ENCODE measurements at places on chromosomes 5 and 9.
A peak's percentile ranks its signal among the peaks of the same experiment; 100 is the strongest.

DNA sequence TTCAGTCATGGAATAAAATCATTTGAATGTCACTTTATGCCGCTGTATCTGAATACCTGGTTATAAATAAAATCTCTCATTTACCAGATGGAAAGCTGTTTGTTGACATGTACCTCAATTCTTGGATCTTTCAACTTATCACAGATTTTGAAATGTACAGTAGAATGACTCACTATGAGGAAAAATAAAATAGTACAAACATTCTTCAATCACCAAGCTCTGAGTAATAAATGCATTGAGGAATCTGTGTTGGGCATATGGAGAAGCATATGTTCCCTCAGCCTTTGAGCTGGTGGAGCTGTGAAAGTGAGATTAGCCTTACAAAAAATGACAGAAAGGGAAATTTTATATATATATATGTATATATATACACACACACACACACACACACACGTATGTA lies 175.4 kb downstream of the KIAA0825 start:
- H3K27ac ChIP-seq = no peak overlapping the region
- no peaks in the 10 kb centered on the region for H3K27me3 ChIP-seq
- H3K4me3 ChIP-seq = no peak overlapping the region
- peaks cover 5% of the 10 kb centered on the region for H3K4me1 ChIP-seq
- no peak for DNase-seq

GRCh38 chr9:22216730-22217172 lies 207.6 kb upstream of the CDKN2B start:
- no peaks in the 10 kb centered on the region for H3K4me1 ChIP-seq
- H3K4me3 ChIP-seq = no peak overlapping the region
- DNase-seq = no peak
- H3K27ac ChIP-seq = no peak overlapping the region
- H3K36me3 ChIP-seq = no peaks in the 10 kb centered on the region

- H3K36me3 ChIP-seq = peaks cover 4% of the 10 kb centered on the region
- DNase-seq = no peak
- no peak overlapping the region for H3K27ac ChIP-seq
Observed at GRCh38 chr9:37990404-37991015, 78.5 kb downstream of the SHB start.

- peaks cover 43% of the 10 kb centered on the region for H3K36me3 ChIP-seq
- DNase-seq = no peak
- H3K27me3 ChIP-seq = no peaks in the 10 kb centered on the region
- H3K4me1 ChIP-seq = no peaks in the 10 kb centered on the region
- no peak overlapping the region for H3K27ac ChIP-seq
Observed at GRCh38 chr9:6506571-6506970, 93.6 kb downstream of the UHRF2 start.

GRCh38 chr9:34996181-34996904 lies 6.8 kb downstream of the DNAJB5 start:
- peaks cover 22% of the 10 kb centered on the region for H3K4me1 ChIP-seq
- peak overlapping the region; percentile 26 for H3K4me3 ChIP-seq
- H3K36me3 ChIP-seq = peaks cover 8% of the 10 kb centered on the region

- peaks cover 13% of the 10 kb centered on the region for H3K36me3 ChIP-seq
- H3K4me3 ChIP-seq = no peak overlapping the region
- H3K4me1 ChIP-seq = no peaks in the 10 kb centered on the region
- DNase-seq = no peak
- H3K27me3 ChIP-seq = no peaks in the 10 kb centered on the region
- no peak overlapping the region for H3K27ac ChIP-seq
Observed at GRCh38 chr9:32394381-32395049, 10.1 kb downstream of the ACO1 start.

DNA sequence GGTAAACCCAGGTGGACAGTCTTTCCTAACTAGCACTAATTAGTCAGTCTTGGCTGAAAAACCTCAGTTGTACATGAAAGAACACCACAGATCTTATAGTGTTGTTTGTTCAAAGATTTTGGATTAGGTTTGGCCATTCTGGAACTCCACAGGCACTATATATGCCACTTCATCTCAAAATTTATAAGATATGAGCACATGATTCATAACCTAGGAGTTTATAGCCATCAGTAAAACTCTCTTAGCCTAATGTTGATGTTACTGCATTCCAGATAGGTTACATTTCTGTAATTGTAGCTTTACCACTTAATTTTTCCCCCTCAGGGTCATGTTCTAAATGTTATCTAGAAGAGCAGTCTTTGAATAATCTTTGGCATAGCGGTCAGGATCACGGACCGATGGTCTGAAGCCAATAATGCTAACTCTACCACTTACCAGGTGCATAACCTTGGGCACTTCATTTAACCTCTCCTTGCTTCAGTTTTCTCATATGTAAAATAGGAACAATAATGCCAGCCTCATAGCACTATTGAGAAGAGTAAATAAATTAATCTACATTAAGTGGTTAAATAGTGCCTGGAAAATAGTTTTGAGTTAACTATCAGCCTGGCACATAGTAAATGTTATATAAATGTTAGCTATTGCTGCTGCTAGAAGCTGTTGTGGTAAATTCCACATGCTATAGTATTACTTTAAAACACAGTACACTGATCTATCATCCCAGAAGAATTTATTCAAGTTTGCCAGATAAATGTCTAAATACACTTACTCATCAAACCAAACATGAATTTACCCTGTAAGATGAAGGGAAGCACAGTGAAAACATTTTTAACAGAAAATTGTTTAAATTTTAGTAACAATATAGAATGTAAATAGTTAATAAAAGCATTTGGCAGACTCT lies 743.9 kb downstream of the NR2F1-AS1 start:
- H3K27me3 ChIP-seq = peaks cover 4% of the 10 kb centered on the region
- no peak overlapping the region for H3K27ac ChIP-seq
- H3K4me3 ChIP-seq = no peak overlapping the region
- DNase-seq = no peak
- no peaks in the 10 kb centered on the region for H3K36me3 ChIP-seq

- no peak for DNase-seq
- H3K27me3 ChIP-seq = no peaks in the 10 kb centered on the region
- peak overlapping the region; percentile 42 for H3K27ac ChIP-seq
- H3K4me1 ChIP-seq = peaks cover 26% of the 10 kb centered on the region
- H3K36me3 ChIP-seq = no peaks in the 10 kb centered on the region
Observed at GRCh38 chr9:119009249-119009648, 360.0 kb downstream of the BRINP1 start.

- no peak overlapping the region for H3K27ac ChIP-seq
- peaks cover 4% of the 10 kb centered on the region for H3K36me3 ChIP-seq
- DNase-seq = no peak
- H3K4me3 ChIP-seq = no peak overlapping the region
Observed at GRCh38 chr9:133778336-133779013, 40.3 kb upstream of the SARDH start.

GRCh38 chr5:76445830-76446229 lies 42.7 kb downstream of the IQGAP2 start:
- no peaks in the 10 kb centered on the region for H3K36me3 ChIP-seq
- no peak overlapping the region for H3K27ac ChIP-seq
- H3K4me1 ChIP-seq = no peaks in the 10 kb centered on the region

- peaks cover 6% of the 10 kb centered on the region for H3K36me3 ChIP-seq
- no peak overlapping the region for H3K4me3 ChIP-seq
- peak overlapping the region; percentile 79 for H3K27ac ChIP-seq
- DNase-seq = no peak
- H3K4me1 ChIP-seq = peaks cover 33% of the 10 kb centered on the region
- H3K27me3 ChIP-seq = no peaks in the 10 kb centered on the region
Observed at GRCh38 chr9:129145316-129145715, 32.7 kb downstream of the IER5L start.

DNA sequence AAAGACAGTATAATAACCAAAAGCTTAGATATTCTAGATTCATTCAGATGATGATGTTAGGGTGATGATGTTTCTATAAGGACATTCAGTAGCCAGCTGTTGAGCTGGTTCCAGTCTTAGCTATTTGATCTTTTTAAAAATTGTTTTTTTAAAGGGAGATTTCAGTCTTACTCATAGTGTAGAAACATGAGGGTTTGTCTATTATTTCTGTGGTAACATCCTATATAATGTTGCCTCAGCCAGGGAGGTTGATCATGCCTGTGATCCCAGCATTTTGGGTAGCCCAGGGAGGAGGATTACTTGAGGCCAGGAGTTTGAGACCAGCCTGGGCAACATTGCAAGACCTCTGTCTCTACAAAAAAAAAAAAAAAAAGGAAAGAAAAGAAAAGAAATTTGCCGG lies 167.8 kb downstream of the DOCK2 start:
- no peaks in the 10 kb centered on the region for H3K36me3 ChIP-seq
- H3K4me3 ChIP-seq = no peak overlapping the region
- H3K4me1 ChIP-seq = peaks cover 24% of the 10 kb centered on the region

GRCh38 chr5:116379306-116379705 lies 195.3 kb downstream of the SEMA6A start:
- DNase-seq = no peak
- no peaks in the 10 kb centered on the region for H3K27me3 ChIP-seq
- peaks cover 39% of the 10 kb centered on the region for H3K4me1 ChIP-seq
- no peak overlapping the region for H3K4me3 ChIP-seq
- H3K27ac ChIP-seq = no peak overlapping the region

- H3K4me3 ChIP-seq = no peak overlapping the region
- H3K27ac ChIP-seq = no peak overlapping the region
- H3K27me3 ChIP-seq = peaks cover 8% of the 10 kb centered on the region
- no peak for DNase-seq
- no peaks in the 10 kb centered on the region for H3K36me3 ChIP-seq
- peaks cover 8% of the 10 kb centered on the region for H3K4me1 ChIP-seq
Observed at GRCh38 chr9:133551446-133551845, 16.9 kb downstream of the ADAMTSL2 start.

GRCh38 chr9:81693671-81694378 lies 4.5 kb upstream of the TLE1 start:
- peaks cover 14% of the 10 kb centered on the region for H3K27me3 ChIP-seq
- DNase-seq = no peak
- peaks cover 40% of the 10 kb centered on the region for H3K4me1 ChIP-seq
- peak overlapping the region; percentile 36 for H3K27ac ChIP-seq

DNA sequence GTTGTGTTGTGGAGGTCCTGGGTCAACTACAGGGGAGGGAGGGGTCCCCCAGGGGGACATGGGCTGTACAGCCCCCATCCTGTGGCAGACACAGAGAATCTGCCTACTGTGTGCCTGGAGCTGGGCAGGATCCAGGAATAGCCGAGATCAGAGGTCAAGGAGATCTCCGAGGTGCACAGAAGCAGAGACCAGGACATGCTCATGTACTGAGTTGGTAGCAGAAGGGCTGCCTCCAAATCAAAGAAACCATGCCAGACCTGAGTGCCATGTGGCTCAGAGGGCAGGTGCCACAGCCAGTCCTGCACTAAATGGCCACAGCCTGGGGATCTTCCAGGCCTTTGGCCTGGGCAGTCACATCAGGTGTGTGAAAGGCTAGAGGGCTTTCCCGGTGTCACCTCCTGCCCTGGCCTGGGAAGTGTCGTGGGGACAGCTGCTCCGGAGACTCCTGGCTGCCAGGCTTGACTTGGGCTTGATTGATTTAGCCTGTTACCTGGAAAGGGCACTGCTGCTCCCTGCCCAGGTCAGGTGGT lies 27.8 kb downstream of the GSN start:
- H3K36me3 ChIP-seq = no peaks in the 10 kb centered on the region
- H3K27ac ChIP-seq = no peak overlapping the region
- peaks cover 10% of the 10 kb centered on the region for H3K27me3 ChIP-seq
- no peak overlapping the region for H3K4me3 ChIP-seq
- no peak for DNase-seq
- H3K4me1 ChIP-seq = peaks cover 39% of the 10 kb centered on the region

- peaks cover 10% of the 10 kb centered on the region for H3K36me3 ChIP-seq
- no peak overlapping the region for H3K4me3 ChIP-seq
- H3K27ac ChIP-seq = no peak overlapping the region
- H3K27me3 ChIP-seq = no peaks in the 10 kb centered on the region
Observed at GRCh38 chr9:127651697-127652610, 39.9 kb downstream of the STXBP1 start.

GRCh38 chr9:130114741-130115140 lies 57.5 kb upstream of the NCS1 start:
- no peaks in the 10 kb centered on the region for H3K27me3 ChIP-seq
- H3K4me3 ChIP-seq = no peak overlapping the region
- H3K4me1 ChIP-seq = peaks cover 7% of the 10 kb centered on the region

DNA sequence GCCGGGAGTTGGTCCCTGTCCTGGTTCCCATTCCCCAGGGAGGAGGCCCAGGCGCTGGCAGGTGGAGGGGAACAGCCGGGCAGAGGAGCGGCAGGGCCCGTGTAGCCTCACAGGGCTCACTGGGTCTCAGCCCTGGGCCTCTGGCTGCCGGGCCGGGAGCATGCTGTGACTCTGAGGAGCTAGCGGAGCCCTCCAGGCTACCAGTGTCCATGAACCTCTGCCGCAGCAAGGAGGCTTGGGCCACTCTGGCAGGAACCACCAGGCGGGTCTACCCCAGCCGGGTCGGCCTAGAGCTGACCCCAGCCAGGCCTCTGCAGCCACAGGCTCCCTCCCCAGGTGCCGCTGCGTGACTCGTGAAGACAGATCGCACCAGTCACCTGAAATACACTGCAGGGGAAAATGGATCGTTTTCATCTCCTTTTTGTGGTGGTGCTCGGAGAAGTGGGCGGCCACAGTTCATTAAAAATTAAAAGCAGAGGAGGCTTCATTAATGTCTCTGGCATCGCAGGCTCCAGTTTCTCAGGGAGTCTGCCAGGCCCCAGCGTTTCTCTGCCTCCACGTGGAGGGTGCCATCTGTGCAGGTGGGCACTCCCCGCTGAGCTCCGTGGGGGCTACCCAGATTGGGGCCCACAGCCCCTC lies 43.8 kb downstream of the KCNT1 start:
- H3K27me3 ChIP-seq = peaks cover 3% of the 10 kb centered on the region
- DNase-seq = no peak
- no peak overlapping the region for H3K4me3 ChIP-seq
- H3K36me3 ChIP-seq = no peaks in the 10 kb centered on the region

All from type B pancreatic cell (in vitro differentiated cells).